Right ventricle myocardium superior (tissue), 1 donor: ENCODE measurements at places on chromosomes 4 and X. TPM values are rescaled to one million over a fixed set of nuclear protein-coding genes. Genes with fewer than 3 reads are reported as not detected.
A peak's percentile ranks its signal among the peaks of the same experiment; 100 is the strongest.

GRCh38 chr4:56908206-56909085 lies 746 bp downstream of the REST start:
- DNase-seq = peak; percentile 82

The SATL1 gene
- total RNA-seq = not detected

GRCh38 chr4:73308286-73308685 lies 49.7 kb upstream of the ANKRD17 start:
- DNase-seq = no peak

GRCh38 chr4:40157436-40157835 lies 39.4 kb upstream of the RHOH start:
- no peak for DNase-seq

- DNase-seq = no peak
Measured at GRCh38 chrX:129529685-129530281, 6.5 kb upstream of the SMARCA1 start.

The PLP2 gene
- total RNA-seq = 50.1 TPM

DNA sequence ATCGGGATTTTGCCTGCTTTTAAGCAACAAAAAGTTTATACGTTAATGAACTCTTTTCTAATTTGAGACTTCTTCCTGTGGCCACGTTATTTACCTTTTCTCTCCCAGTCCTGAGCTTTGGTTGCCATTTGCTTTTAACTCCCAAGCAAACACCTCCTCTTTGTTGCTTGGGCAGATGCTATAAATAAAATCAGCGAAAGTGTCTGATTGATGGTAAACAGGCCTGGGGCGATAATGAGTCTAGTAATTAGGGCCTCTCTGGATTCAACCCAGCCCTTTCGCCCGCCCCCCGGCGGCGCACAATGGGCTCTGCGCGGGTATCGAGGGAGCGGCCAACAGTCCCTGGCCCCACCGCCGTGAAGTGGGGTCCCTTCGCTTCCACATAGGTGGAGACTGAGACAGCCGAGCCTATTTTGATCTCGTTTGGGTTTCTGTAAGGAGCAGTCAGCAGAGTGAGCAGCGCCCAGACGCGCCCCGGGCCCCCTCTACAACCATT lies 790 bp downstream of the CLGN start:
- DNase-seq = peak; percentile 59

The ITM2A gene
- total RNA-seq = 70.9 TPM

- peak; percentile 77 for DNase-seq
Measured at GRCh38 chrX:39675619-39676018, 422.1 kb downstream of the BCOR start.

- DNase-seq = no peak
Measured at GRCh38 chr4:25258980-25259578, 25.2 kb downstream of the PI4K2B start.

DNA sequence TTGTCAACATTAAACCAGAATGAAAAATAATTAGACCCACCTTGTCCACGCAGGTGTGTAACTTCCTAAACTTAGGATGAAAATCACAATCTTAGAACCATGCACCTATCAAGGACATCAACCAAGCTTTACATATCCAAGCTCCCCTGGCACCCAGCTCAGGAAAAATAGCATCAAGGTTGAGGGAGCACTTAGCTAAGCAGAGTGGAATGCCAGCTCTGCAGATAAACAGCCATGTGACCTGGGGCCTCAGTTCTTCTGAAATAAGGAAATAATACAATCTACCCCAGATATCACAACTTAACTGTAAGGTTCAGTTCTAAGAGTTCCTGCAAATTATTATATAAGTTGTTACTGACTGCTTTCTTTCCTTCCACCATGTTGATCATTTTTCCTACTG lies 64.7 kb downstream of the DHX15 start:
- no peak for DNase-seq

GRCh38 chrX:119477812-119478232 lies 9.6 kb downstream of the SLC25A5 start:
- DNase-seq = no peak

DNA sequence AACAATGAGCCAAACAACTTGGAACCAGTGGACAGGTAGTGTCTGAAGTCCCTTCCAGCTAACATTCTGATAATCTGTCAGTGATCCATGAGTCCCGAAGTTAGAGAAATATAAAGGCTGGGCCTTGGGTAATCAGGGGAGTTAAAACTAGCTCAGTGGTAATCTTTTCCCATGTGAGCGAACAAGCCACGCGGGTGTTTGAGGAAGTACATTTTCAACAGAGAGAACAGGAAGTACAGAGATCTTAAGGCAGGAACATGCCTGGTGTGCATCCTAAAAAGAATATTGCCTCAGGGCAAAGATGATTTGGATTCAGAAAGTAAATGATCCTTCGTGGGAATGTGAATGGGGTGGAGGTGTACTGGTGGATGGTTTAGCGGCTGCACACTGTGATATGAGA lies 42.9 kb downstream of the FNIP2 start:
- DNase-seq = no peak

GRCh38 chrX:31508338-31508737 lies 436.5 kb upstream of the FTHL17 start:
- no peak for DNase-seq

The AMER1 gene
- 4.4 TPM for total RNA-seq

The MAGED4 gene
- 0.35 TPM for total RNA-seq

DNA sequence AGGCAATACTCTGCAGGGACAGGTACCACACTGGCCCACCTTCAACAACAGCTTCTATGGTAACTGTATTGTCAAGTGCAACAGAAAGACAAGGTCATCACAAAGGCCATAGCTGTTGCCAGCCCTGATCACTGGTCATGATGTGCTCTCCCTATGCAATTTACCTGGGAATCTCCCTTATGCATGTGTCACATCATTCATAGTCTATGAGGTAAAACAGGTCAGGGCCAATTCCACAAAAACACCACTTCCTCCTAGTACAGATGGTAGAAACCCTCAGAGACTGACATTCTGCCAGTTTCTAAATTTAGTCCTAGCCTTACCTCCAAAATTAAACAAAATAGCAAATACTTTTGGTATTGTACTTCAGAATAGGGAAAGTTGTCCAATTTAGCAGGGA lies 132.8 kb downstream of the MGST2 start:
- DNase-seq = no peak

DNA sequence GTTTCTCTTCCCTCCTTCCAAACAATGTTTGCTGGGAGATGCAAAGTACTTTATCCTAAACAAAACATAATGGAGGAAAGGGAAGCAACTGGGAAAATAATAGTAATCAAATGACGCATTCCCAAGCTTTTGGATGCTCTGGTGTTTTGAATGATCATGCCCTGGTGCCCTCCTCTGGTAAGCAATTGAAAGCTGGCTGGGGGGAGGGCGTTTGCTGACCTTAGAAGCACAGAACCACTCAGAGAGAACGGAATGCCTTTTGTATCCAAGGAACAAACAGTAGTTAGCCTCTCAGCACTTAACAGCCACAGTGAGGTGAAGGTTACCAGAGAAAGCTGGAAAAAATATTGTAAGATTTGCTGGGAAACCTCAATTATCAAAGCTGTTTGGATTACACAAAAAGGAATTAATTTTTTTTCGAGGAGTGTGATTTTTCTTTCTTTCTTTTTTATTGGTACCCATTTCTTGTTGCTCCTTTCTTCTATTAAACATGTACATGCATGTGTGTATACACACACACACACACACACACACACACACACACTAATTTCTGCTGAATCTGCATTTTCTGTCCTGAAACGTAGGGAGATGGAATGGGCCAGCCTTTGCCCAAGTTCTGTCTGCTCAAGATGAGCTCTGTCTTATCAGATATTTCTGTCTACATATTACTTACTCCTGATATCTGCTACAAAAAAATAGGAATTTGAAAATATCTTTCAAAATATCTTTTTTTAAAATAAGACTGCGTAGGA lies 155.8 kb upstream of the IGFBP7 start:
- peak; percentile 59 for DNase-seq

DNA sequence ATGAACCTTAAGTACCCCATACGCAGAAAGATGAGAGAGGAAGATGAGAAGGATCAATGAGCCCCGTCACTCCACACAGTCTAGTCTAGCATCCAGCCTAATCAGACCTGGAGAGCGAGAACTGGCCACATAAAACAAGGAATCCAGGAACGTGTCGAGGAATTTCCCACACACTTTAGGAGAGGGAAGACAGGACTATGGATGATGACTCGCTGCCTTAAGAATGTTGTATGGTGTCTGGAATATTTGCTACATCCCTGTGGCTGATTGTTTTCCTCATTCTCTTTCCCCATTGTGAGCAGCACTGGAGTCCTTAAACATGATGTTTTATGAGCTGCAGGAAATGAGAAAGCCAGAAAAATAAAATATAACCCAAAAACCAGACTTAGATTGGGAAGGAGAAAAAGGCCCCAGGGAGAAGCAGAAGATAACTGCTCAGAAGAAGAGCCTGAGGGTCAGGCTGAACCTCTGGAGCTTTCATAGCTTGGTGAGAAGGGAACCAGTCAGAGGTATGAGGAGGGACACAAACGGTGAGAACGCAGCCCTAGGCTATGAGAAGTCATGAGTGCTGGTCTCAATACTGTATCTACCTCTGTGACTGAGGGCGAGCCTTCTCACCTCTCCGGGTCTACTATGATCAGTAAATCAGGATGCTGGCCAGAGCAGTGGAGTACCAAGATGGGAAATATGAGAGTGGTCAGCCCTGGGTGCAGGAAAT lies 139.5 kb upstream of the NOCT start:
- no peak for DNase-seq

The AFP gene
- total RNA-seq = not detected

The MAGEA2 gene
- not detected for total RNA-seq

- DNase-seq = no peak
Measured at GRCh38 chr4:94567811-94568210, 116.1 kb downstream of the PDLIM5 start.

GRCh38 chr4:41747230-41748055 lies 1.1 kb downstream of the PHOX2B start:
- DNase-seq = no peak

GRCh38 chrX:8684201-8684965 lies 47.6 kb downstream of the ANOS1 start:
- no peak for DNase-seq

The PPP4R3C gene
- not detected for total RNA-seq

The SPANXA1 gene
- total RNA-seq = not detected

DNA sequence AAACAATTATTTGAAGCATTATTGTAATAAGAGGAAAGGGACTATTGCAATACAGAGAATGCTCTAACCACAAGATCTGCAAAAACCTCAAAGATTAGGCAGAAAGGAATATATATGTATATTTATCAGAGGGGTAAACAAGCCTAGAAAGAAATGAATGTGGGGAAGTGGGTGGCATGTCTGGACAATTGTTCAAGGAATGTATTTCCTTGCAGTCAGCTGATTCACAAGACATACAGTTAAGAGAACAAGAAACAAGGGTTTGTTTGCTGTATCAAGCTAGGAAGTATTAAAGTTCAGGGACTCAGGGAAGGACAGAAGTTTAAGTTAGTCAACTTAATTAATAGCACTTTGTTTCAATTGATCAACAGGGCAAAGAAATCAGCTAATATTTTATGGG lies 514.7 kb downstream of the CENPC start:
- no peak for DNase-seq

The DGKK gene
- total RNA-seq = not detected

DNA sequence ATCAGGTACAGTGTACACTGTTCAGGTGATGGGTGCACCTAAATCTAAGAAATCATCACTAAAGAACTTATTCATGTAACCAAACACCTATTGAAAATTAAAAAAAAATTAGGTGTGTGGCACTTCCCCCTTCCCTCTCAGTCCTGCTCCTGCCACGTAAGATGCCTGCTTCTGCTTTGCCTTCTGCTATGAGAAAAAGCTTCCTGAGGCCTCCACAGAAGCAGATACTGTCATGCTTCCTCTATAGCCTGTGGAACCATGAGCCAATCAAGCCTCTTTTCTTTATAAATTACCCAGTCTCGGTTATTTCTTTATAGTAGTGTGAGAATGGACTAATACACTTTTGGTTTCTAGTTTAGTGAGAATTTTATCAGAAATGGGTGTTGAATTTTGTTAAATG lies 459.8 kb upstream of the DIPK2B start:
- DNase-seq = no peak

DNA sequence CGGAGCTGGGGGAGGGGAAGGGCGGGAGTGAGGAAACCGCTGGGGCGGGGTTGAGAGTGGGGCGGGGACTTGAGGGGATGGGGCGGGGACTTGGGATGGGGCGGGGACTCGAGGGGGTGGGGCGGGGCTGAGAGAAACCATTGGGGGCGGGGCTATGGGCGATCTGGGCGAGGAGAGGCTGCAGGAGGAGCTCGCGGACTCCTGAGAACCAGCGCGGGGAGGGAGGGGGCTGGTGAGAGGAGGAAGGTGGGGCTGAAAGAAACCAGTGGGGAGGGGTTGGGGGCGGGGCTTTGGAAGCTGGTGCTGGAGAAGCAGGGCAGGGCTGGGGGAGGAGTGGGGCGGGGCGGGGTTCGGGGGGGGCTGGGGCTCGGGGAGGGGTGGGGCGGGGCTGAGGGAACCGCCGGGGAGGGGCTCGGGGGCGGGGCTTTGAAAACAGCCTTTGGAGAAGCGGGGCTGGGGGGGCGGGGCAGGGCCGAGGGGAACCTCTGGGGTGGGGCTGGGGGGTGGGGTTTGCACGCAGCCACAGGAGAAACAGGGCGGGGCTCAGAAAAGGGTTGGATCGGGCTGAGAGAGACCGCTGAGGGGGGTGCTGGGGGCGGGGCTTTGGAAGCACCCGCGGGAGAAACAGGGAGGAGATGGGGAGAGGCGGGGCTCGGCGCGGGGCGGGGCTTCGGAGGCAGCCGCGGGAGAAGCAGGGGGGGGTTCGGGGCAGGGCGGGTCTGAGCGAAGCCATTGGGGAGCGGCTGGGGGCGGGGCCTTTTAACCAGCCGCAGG lies 777 bp upstream of the EOLA2 start:
- DNase-seq = peak; percentile 96

DNA sequence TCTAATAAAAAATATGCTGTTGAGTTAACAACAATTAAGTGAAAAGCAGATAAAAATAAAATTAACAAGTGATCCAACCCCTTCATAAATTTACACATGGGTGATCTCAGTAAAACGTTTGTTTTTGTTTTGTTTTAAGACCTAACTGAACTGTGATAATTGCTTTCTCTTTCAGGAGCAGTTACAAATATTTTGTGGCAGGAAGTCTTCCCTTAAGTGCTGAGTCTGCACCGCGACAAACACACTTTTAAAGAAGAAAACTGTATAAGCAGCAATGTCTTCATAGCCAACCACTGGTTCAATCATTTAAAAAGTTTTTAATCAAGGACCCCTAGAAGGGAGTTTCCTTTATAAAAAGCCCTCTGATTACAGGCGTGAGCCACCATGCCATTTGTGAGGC lies 53.7 kb upstream of the NFKB1 start:
- no peak for DNase-seq

- no peak for DNase-seq
Measured at GRCh38 chr4:111748157-111748556, 397.1 kb upstream of the FAM241A start.

The MXD4 gene
- 31.5 TPM for total RNA-seq

GRCh38 chrX:95974890-95975289 lies 709.8 kb upstream of the DIAPH2 start:
- DNase-seq = no peak

- DNase-seq = no peak
Measured at GRCh38 chrX:132395026-132395425, 93.8 kb downstream of the MBNL3 start.

DNA sequence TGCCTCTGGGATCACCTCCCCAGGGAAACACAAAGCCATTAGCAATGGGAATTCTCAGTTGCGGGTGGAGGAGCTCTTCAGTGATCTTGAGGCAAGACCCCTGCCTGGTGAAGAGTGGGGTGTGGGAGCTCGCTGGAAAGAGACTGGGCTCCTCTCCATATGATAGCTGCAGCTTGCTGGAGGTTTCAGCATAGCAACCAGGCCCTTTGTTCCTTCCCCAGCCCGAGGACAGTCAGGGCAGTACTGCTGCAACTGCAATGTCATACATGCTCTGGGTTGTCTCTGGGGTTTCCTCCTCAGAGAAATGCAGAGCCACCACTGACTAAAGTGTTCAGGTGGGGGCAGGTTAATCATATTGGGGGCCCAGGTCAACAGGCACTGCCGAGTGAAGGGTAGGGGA lies 81.3 kb downstream of the ARHGAP24 start:
- DNase-seq = no peak

The BEX5 gene
- total RNA-seq = 0.97 TPM
